SW 1271 (cell line): ENCODE measurements at places on chromosomes 12 and 14.

GRCh38 chr12:20863056-20863455 lies 52.6 kb downstream of the SLCO1B3 start:
- no peak for DNase-seq

DNA sequence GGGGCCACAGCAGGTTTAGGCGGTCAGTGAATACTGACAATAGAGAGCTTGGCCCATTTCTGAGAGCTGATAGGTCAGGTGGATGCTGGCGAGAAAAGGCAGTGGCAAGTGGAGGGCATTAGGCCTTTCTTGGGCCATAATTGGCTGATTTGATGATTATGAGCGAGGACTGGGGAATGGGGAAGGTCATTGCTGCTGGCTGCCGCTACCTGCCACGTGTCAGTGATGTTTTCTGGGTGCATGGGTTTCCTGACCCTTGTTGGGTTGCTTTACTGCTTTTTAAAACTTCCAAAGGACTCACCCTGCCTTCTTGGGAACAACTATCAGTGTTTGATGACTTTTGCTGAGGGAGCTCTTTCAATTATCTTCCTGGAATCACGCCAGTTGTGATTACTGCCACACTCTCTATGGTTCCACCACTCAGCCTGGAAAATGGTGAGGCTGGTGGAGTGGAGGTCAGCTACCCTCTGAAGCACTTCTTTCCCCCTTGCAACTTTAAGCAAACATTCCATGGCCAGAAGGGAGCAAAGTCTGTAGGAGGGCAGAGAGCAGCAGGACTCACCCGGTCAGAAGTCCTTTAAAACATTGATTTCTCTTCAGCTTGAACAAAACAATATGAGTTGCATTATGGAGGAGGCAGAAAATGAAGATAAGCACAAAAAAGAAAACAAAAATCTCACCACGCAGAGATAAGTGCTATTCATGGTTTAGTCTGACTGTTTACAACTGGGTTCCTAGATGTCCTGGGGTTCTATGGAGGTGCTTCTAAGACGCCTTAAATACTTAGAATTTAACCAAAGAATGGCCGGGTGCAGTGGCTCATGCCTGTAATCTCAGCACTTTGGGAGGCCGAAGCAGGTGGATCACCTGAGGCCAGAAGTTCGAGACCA lies 12.1 kb upstream of the SLC10A1 start:
- DNase-seq, result no peak

DNA sequence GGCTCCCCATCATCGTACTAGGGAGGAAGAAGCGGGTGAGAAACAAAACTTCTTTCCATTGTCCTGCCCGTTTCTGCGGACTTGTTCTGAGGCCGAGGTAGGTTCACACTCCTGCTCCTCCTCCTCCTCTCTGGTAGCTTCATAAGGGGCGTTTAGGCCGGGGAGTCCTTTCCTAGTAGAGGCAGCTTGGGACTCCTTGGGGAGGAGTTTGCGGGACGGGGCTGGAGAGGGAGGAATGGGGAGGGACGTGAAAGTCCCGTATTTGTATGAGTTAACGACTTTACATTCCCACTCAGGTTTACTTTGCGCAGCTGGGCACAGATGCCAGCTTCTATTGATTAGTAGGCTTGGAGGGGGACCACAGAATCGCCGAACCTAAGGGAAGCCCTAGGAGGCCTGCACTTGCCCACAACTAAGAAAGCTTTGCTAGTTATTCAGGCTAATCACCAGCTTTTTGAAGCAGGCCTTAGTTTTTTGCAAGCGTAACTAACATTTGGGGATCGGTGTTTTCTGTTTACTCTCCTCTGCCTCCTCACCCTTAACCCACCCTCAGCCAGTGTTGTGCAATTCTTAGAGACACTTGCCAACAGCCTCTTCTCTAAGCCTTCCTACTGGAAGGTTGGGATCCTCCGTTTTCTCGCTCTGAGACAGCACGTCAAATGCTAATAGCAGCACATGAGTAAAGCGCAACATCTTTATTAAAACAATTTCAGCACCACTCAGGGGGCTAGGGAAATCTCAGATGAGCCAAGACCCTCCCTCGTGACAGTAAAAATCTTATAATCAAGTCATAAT lies 499 bp downstream of the RNASE4 start:
- peak; percentile 87 for DNase-seq

- no peak for DNase-seq
These were observed 20.9 kb downstream of the HEBP1 start for GRCh38 chr12:12979126-12979525.

DNA sequence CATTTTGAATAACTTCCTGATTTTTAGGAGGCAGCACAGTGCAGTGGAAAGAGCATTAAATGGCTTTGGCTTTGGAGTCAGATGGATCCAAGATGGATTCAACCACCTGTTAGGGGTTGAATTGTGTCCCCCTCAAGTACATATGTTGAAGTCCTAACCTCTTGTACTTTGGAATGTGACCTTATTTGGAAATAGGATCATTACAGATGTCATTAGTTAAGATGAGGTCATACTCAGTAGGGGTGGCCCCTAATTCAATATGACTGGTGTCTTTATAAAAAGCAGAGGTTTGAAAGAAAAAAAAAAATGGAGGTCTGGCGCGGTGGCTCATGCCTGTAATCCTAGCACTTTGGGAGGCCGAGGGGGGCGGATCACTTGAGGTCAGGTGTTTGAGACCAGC lies 18.8 kb downstream of the ATP5MC2 start:
- no peak for DNase-seq

GRCh38 chr14:20302042-20302755 lies 3.6 kb downstream of the TTC5 start:
- DNase-seq, result no peak

DNA sequence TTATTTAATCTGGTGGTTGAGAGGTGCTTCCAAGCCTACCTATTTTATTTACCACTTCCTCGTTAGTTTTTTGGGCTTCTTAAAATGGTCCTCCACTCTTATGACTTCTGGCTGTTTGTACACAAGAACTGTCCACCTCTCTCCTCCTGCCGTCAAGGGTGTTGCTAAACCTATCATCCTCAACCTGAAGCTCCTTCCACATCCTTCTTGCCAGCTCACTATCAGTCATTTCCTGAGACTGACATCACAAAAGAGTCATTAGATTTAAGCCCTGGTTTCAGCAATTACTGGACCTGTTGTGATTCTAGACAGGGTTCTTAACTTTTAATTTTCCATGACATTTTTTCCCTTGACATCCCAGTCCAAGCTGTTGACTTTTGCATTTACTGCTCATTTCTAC lies 91.9 kb downstream of the BICD1 start:
- peak; percentile 84 for DNase-seq

DNA sequence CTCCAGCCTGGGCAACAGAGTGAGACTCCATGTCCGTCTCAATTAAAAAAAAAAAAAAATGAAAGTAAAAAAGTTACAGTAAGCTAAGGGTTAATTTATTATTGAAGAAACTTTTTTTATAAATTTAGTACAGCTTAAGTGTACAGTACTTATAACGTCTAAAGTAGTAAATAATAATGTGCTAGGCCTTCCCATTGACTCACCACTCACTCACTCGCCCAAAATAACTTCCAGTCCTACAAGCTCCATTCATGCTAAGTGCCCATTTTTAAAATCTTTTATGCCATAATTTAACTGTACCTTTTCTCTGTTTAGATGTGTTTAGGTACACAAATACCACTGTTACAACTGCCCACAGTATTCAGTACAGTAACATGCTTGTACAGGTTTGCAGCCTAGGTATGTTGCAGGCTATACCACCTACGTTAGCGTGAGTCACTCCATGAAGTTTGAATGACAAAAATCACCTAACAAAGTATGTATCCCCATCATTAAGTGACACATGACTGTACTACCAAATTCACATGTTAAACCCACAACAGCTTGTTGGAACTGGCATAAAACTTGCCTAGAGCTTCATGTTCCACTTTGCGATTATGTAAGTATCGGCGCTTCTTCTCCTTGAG lies 10.7 kb downstream of the KANSL2 start:
- no peak for DNase-seq

GRCh38 chr14:74019408-74020137 lies 424 bp downstream of the BBOF1 start:
- no peak for DNase-seq

- DNase-seq, result no peak
These were observed 13.3 kb upstream of the TCP11L2 start for GRCh38 chr12:106289196-106289681.

GRCh38 chr12:114272605-114273004 lies 133.3 kb downstream of the TBX5 start:
- DNase-seq, result no peak

DNA sequence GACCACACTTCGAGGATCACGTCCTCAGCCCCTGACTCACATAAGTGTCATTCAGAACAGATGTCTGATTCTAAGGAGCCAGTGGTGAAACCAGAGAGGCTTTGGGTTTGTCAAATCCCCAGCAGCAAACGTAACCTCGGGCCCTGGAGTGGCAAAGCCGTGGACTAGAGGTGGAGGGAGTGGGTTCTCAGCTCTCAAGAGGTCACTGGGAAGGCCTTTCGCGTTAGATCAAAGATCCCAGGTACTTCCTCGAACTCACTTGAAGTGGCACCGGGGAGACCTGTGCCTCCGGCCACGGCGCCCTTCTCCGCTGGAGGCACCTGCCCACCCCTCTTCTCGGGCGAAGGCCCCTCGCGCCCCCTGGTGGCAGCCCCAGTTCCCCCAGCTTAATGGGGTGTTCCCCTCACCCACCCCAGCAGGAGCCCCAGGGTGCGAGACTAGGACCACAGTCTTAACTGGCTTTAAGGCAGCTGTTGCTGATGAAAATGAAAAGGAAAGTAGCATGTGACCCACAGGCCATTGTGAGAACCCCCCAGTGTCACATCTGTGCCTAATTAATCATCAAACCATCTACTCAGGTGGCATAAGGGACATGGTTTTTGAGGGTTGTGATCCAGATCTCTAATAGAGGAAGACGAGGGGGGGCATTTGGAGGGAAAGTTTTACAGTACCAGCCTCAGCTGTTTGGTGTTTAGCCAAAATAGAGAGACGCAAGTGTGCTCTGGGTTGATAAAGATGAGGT lies 672 bp upstream of the ESR2 start:
- DNase-seq, result no peak

DNA sequence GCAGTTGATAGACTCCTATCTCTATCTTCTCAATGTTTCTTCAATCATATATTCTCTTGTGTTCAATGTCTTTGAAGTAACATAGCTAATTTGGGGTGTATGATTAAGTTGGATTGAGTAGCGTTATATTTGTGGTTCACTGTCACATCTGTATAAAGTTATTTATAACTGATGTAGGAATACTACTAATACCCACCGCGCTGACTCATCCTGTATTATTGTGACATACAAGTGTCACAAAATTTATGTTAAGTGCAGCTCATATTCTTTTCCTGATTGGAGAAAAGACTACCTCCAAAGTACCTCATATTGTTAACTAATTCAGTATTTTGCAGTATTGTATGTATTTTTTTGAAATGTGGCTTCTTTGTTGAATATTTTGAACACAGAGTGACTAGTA lies 940.8 kb downstream of the SLC6A15 start:
- no peak for DNase-seq
